Astrocyte of the cerebellum (primary cell): ENCODE measurements at places on chromosomes 7 and 10.

DNA sequence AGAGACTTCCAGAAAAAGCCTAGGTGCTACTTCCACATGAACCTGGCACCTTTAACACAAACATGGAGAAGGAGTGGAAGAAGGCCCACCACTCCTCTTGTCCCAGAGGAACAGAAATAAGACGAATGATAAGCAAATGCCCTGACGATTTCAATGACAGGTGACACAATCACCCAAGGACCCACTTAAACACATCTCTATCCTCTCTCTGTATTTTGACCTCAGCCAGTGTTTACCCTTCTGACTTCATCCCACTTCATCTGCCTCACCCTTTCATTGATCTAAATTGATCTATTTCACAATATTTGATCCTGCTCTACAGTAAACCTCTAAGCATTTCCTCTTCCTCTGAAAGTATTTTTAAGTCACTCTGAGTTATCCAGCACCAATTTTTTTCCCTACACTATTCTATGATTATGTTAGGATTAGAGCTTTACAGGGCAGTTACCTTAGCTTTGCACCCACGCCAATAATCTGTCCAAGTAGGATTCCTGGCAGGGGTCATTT lies 9.1 kb downstream of the GOT1 start:
- no peak for DNase-seq

DNA sequence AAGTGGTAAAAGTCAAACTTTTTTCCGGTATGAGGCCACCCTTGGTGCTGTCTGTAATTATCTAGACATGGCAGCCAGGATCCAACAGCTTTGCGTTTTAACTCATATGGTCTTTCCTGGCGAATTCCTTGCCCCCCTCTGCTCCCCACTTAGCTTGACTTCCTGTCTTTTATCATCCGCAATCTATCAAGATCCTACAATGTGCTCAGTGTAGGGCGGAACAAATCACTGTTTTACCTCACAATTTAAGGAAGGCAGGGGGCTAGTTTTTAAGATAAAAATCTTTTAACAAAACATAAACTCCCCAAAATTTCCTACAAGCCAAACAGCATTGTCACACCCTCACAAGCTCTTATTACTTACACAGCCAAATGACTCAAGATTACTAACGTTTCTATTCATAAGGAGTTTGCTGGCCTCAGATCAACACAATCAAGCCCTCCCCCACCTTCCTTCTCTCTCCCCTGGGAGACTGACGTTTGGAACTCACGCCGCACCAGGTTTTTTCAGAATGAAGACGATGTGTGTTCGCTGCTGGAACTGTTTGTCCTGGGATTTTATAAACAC lies 1.3 kb upstream of the CDK14 start:
- peak; percentile 81 for DNase-seq

DNA sequence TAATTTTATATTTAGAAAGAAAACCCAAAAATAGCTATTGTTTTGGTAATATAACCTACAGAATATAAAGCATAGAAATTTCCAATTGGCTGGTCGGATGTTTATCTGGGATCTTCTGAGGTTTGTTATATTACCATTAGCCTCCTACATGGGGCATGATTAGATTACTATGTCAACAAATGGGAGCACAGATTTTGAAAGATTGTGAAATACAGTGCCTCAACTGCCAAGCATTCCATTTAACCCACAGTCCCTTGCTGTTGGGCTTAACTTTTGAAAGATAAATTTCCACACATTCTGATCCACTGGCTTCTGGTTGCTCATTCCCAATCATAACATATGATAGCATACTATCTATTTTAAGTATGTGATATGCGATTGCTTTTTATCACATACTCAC lies 455.4 kb upstream of the C7orf33 start:
- DNase-seq = no peak

- DNase-seq = no peak
Measured at GRCh38 chr7:31892099-31892829, 177.9 kb downstream of the PDE1C start.

DNA sequence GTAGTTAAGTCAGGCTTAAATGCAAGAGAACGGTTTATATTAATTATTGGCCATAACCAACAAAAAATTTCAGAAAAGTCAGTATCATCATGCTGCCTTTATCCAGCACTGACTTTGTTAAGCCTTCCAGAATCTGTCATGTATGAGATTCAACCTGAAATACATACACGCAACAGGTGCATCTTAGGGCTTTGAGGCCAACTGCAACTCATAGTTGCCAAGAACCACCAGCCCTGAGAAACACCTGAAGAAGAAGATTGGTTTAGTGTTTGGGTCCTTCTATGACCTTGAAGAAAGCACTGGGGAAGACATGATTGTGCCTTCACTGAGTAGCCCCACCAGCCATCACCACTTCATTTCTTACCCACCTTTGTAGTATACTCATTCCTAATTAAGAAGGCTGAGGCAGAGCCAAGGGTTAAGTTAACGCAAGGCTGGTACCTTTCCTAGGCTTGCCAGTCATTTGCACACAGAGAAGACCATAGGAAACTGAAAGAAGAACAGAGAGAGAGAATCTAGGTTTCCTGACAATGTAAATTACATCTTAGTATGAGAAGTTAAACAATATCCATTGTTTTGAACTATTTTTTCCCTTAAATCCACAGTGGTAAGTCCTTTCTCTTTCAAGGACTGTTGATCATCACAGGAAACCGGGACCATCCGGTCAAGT lies 200.1 kb upstream of the PRKCQ start:
- DNase-seq = no peak

GRCh38 chr10:76401006-76401405 lies 969.6 kb downstream of the LRMDA start:
- DNase-seq = no peak

DNA sequence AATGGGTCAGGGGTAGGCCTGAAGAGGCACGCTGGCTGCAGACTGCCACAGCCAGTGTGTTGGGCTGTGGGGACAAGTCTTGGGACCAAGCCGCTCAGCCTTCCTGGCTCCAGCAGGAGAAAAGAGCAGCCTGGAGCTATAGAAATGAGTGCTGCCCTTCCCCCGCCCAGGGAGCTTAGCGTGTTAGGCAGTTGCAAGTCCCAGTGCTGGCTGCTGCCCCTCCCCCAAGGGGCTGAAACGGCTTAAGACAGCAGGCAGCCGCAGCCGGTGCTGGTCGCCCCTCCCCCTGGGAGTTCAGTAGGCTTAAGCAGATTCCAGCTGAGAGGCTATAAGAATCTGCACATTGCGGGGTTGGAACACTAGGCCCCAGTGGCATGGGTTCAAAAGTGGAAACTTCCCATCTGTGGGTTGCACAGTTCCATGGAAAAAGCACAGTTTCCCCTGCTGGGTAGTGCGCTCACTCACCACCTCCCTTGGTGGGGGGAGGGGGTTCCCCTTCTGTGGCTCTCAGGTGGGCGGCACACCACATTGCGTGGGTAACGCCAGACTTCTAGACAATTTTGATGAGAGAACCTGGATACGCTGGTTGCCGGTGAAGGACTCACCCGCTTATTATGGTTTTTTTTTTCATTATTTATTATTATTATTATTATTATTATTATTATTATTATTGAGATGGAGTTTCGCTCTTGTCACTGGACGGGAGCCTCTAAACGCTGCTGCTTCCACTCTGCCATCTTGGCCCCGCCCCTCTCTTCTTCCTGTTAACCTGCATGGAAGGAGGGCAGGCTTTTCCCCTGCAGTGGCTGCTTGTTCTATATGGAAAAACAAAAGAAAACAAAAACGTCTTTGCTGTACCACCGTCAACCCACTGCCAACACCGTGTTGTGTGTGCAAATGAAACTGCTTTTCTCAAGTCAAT lies 151.1 kb downstream of the CXCL12 start:
- DNase-seq = no peak

- DNase-seq = no peak
Measured at GRCh38 chr7:83731154-83731553, 82.2 kb upstream of the SEMA3E start.

DNA sequence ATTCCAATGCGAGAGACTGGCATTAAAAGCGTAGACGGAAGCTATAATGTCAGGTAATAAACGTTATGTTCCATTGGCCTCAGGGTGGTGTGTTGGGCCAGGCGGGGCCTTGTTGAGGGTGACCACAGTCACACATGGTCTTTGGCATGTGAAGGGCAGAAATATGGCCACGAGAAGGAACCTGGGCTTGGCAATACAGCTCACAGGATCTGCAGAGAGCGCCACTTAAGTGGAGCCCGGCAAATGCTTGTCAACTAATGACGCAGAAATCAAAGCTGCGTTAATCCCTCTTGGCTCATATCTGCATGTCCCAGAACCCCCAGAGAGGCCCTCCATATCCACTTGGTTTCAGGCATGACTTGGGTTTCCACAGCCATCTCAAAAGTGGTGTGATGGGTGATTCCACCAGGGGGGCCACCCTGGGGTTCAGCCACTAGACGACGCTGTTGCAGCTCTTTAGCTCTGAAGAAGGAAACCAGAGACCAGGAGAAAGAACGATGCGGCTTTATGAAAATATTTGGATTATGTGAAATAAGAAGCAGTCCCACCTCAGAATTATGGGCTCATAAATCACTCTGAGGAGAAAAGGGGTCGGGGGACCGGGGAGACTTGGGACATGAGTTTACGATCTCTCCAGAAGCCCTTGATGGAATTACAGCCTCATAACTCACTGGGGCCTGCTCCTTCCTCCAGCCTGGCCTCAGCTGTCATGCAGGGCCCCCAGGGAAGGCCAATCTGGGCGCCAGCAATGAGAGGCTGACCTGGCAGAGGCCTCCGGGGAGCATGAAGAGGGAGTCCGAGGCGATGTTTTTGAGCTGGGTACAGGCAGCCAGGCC lies 462.5 kb downstream of the PLXNA4 start:
- no peak for DNase-seq

DNA sequence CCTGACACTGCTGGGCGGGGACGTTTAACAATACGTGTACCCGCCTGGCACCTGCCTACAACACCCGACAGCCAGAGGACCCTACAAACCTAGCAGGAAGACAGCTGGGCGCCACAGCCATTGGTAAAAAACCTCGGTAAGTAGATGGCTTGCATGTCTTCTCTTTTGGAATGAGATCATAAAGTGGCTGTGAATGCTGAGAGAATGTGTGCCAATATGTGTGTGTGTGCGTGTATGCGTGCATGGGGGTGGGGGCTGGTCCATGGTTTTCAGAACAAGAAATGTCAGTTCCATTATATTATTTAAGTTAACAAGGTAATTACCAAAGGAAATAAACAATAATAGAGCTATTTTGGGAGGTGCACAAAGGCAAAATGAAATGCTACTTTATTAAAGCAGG lies 39.2 kb downstream of the PAPOLB start:
- no peak for DNase-seq

- no peak for DNase-seq
Measured at GRCh38 chr7:130903358-130903974, 169.5 kb upstream of the KLF14 start.

DNA sequence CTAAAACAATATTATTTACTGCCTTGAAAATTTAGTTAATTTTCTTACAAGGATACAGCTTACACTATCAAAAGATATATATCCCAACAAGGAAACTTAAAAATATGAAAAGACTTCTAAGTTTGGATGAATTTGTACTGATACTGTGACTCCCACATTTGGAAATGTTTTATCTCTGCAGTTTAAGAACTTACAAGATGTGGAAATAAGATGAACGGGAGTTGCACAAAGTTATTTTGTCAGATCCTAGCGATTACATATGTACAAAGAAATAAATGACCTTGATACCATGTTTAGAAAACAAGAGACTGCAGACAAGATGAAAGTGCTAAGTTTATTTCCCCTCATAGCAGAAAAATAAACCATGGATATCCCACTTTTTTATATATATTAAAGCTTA lies 103.7 kb upstream of the TMEM106B start:
- no peak for DNase-seq

- DNase-seq = peak; percentile 74
Measured at GRCh38 chr10:88157981-88158465, 294.6 kb downstream of the PTEN start.

DNA sequence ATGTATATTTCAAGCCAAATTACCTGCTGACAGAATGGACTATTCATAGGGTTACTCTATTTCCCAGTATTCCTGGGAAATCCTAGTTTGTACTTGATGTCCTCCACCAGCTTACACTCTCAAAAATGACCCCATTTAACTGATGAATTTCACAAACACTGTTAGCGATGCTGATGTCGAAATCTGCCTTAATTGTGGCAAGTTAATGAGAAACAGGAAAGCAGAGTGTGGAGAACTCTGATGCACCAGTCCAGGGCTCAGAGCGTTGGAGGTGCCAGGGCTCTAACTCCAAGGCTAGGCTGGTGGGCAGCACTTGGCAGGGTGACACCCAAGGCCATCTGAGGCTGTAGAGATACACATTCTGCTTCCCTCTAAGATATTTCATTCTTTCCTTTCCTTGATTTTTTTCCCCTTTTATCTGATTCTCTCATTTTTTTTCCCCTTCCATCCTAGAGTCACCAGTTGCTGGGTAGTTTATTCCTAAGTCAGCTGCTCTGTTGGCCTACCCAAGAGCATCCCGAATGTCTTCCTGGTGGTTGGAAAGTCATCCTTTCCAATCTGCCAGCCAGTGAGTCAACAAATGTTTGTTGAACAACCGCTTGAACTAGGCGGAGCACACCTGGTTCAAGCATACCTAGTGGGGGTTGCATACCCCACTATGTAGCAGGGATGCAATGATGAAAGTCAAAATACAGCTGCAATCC lies 525.0 kb upstream of the NRP1 start:
- DNase-seq = no peak

DNA sequence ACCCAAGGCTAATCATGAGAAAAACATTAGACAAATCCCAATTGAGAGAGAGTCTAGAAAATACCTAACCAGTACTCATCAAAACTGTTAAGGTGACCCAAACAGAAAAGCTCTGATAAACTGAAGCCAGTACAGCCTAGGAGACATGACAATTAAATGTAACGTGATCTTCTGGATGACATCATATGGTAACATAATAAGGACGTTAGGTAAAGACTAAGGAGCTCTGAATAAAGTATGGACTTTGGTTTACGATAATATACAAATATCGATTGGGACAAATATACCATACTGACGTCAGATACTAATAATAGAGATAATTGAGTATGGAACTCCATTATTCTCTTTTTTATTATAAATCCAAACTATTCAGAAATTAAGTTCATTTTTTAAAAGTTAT lies 561.1 kb upstream of the STEAP1 start:
- DNase-seq = no peak
